CD4-positive, alpha-beta memory T cell (primary cell): ENCODE measurements at places on chromosomes 12 and 14.

DNA sequence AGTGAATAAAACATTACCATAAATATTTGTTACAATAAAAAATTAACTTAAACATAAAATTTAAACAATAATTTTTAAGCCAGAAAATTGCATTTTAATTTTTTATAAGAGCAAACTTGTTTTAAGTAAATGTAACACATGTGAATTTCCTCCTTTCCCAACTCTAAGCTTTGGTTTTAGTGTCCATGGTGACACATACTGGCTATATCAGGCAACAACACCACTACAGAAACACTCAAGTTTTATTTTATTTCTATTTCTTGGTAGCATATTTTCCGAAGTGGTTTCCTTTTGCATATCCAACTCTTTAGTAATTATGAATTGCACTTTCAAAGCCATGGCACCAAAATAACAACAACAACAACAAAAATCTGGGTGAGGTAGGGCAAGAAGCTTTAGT is 2.2 kb downstream of the NELL2 start:
- DNase-seq = no peak

DNA sequence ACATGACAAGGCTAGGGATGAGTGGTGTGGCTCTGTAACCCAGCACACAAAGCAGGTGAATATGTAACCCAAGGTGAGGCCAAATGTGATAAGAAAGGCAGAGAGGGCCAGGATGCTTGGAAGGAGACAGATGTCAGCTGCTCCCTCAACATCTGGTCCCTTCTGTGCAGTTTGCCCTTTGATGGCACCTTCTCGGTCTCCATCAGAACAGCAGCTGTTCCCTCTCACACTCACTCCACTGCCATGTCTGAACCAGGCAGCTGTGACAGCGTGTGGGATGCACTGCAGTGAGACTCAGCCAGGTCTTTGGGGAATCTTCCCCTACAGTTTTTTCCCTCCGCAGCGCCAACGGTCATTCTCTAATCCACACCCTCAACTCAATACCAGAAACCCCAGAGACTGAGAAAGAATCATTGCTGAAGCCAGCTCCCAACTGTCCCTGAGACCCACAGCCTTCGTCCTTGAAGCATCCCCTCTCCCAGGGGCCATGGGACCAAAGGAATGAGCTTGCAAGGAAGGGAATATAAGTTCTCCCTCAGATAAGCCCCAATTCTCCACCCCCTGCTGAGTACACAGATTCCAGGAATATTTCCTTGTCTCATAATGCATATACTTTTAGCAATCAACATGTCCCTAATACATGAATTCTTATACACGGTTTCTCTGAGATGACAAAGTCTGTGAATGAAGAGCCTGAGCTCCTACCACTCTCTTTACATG is 230.0 kb downstream of the GLT1D1 start:
- DNase-seq = no peak

DNA sequence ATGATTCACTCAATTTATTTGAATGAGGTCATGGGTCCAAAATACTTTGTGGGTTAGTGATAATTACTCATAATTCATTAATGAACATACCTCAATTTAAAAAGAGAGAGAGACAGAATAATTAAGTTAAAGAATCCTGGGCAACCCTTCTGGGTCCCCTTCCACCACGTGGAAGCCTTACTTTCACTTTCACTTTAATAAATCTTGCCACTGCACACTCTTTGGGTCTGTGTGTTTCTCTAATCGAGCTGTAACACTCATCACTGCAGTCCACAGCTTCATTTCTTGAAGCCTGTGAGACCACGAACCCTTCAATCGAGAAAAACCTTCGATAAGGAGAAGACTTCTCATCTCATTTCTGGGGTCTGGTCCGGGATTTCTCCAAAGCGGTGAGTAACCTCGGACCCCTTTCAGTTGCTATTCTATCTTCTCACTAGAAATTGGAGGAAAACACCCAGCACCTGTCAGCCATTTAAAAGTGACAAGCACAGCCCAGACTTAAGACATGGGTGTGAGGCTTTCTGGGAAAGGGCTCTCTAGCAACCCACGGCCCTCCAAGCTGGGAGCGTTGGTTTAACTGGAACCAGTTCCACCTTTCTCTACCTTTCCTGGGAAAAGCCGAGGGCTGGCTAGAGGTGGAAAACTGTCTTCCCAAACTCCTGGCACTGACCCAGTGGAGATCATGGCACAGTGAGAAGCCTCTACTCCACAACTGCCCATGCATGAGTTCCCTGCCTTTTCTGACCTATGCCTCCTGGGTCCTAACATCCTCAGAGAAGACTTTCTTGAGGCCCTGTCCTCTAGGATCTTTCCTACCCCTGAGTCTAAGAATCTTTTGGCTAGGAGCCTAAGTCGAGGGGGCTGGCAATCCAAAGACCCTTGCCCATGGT is 148.8 kb upstream of the ATF7IP start:
- peak; percentile 31 for DNase-seq

- no peak for DNase-seq
These were observed 87.3 kb upstream of the E2F7 start for GRCh38 chr12:77152623-77153193.

DNA sequence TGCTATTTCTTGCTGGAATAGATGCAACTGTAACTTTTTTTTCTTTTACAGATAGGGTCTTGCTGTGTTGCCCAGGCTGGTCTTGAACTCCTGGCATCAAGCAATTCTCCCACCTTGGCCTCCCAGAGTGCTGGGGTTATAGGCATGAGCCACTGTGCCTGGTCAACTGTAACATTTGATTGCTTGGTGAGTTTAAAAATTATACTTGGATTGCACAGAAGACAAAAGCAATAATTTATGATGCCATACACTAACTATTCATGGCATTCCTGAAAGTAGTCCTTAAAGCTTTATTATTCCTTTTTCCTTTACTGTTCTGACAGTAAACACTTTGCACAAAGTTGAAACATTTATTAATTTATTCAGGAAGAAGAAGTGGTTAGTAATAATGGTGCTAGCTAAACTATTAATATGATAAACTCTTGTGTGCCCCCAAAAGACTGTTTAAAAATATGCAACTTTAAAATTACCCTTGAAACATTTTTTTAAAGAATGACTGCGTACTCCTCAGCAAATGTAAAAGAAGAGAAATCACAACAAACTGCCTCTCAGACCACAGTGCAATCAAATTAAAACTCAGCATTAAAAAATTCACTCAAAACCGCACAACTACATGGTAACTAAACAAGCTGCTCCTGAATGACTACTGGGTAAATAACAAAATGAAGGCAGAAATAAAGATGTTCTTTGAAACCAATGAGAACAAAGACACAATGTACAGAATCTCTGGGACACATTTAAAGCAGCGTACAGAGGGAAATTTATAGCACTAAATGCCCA is 8.3 kb downstream of the PTPRB start:
- no peak for DNase-seq

GRCh38 chr14:32366256-32366879 is 37.3 kb downstream of the AKAP6 start:
- DNase-seq = no peak

DNA sequence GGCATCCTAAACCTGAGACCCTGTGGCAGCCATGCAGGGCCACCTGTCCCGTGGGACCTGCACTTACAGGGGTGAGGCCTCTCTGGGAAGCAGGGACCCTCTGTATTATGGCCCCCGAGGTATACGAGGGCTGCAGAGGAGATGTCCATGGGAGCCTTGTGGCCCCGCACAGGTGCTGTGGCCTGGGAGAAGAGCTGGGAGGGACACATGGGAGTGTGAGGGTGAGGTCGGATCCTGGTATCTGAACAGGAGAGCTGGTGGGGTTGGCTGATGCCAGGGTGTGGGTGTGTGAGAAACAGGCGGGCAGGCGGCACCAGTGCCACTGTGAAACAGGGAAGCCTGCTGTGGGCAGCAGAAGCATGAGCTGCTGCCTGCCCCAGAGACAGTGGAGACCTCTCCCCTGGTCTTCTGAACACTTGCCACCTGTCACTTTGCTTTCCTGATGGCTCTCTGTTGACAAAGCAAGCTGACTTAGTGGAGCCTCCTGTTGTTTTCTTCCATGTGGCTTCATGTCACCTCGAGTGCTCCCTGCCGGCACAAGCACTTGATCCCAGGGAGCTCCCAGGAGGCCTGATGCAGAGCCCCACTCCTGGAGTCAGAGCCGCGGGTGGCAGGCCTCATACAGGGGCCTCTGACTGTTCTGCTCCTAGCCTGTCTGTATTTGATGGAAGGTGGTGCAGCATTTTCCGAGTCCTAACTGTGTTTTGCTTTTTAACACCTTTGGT is 19.8 kb upstream of the AMN start:
- no peak for DNase-seq

GRCh38 chr12:33205981-33206380 is 233.6 kb downstream of the SYT10 start:
- no peak for DNase-seq

GRCh38 chr12:68425998-68426397 is 93.8 kb upstream of the MDM1 start:
- DNase-seq = no peak

DNA sequence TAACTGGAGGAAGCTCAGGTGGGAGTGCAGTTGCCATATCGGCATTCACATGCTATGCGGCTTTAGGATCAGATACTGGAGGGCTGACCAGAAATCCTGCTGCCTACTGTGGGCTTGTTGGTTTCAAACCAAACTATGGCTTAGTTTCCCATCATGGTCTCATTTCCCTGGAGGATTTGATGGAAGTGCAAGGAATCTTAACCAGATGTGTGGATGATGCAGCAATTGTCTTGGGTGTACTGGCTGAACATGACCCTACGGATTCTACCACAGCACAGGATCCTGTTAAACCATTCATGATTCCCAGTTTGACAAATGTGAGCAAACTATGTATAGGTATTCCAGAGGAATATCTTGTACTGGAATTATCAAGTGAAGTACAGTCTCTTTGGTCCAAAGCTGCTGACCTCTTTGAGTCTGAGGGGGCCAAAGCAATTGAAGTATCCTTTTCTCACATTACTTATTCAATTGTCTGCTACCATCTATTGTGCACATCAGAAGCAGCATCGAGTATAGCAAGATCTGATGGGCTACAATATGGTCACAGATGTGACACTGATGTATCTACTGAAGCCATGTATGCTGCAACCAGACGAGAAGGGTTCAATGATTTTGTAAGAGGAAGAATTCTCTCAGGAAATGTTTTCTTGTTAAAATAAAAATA is 42.9 kb downstream of the RALGAPA1 start:
- no peak for DNase-seq
